ENCODE measurements at places on chromosomes 1 and 21. TPM values are rescaled to one million over a fixed set of nuclear protein-coding genes. Genes with fewer than 3 reads are reported as not detected.

- no peak for ATAC-seq
These were observed 22.1 kb downstream of the TRIM67 start for GRCh38 chr1:231183639-231184590.

GRCh38 chr1:201655910-201656309 lies 117.0 kb downstream of the NAV1 start:
- ATAC-seq: no peak

DNA sequence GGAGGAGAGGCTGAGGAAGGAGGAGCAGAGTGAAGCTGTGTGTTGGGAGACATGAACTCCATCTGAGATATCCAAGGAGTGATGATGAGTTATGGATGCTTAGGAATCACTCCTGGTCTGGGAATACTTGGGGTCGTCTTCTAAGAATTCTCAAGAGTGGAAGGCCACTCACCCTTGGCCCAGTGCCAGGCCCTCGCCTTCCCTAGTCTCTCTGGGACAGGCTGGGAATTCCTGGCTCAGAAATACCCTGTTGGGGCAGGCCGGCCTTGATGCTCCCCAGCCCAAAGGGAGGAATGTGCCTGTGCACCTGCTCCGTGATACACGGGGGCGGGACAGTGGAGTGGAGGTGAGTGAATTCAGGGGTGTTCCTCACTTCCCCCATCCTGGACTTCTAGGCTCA lies 12.6 kb upstream of the LMNA start:
- ATAC-seq: no peak

CTPS1 gene
- total RNA-seq: 46.3 TPM

CTSS gene
- total RNA-seq: 61.3 TPM

GJA9 gene
- not detected for total RNA-seq

Measured in activated T-helper 17 cell treated with anti-CD3 and anti-CD28 coated beads, Interleukin-2, amount 50 U/mL, for 72 hours (primary cell).